SHP77 (cell line): ENCODE measurements at places on chromosomes 4 and X.
A peak's percentile ranks its signal among the peaks of the same experiment; 100 is the strongest.

DNA sequence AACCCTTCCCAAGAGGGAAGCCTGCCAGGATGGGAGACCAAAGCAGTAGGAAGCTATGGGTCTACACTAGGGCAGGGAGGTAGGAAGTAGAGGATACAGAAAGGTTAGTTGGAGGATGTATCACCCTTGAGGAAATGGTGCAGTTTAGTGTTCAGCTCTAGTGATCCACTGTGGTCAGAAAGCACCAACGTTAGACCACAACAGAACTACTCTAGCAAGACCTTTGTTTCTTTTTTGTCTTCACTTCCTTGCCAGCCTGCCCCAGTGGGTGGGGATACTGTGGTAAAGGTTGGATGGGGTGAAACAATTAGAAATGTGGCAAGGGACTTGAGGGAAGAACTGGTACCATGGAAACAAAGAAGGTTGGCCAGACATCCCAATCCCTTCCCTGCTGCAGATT is 83.3 kb downstream of the DDIT4L start:
- DNase-seq = no peak

DNA sequence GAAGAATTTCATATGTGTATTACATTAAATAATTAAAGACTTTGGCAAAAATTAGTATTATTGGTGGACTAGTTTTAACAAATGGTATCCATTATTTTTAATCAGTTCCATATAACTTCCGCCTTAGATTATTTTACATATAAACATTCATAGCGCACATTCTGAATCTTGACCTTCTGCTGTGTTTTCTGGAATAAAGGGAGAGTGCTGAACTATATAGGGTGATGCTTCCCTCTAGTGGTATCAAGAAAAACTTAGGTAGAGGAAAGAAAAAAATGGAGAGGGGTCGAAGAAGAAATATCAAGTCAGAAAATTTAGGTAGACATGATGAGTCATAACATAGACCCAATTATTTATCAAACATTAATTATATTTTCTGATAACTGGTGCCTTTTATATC is 155.6 kb upstream of the PACRGL start:
- DNase-seq = peak; percentile 15

DNA sequence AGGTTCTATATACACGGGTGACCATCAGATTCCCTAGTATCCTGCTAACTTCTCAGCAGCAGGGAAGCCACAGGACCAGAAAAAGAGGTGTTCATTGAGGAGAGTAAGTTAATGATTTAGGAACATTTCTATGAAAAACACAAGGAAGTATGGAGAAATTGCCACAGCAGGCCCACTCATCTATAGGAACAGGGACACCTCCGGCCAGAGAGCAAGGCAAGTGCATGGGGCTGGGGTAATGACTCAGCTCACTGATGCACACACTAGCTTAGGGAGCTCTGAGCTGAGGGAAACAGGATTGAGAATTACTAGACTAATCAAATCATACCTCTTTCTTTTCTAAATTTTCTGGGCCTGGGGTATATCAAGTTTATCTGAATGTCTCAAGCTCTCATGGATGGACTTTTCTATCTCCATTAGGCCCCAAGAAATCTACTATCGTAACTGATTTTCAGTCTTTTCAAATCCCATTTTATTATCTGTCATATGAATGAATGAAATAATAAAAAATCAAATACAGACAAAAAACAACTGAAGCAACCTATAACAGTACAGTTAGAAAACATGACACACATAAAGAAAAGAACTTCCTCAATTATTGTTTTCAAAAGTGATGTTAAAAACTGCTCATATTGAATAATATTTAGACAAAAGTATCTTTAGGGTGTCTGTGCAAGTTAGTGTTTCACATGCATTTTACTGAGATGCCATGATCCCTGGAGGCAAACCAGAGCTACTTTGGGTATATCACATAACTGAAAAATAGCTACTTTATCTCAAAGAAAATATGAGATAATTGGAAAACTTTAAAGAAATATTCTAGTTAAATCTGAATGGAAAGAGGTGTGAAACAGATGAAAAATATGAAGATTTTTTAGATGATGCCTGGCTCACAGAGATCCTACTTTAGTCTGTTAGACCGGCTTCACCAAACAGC is 89.8 kb downstream of the FBXO8 start:
- no peak for DNase-seq

DNA sequence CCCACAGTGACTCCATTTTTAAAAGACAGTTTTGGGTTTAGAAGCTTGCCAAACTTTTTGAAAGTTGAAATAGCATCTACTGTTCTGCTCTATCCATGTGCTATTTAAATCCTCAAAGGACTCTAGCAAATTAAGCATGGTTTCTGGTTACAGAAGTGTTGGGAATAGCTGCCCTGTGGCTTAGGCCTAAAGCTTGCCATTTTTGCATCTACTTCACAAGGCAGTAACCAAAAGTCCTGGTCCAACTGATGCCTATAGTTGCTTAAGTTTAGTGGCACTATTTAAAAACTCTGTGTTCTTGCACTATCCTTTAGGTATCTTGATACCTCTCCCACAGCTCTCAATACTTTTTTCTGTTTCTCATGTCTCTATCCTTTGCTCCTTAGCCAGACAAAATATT is 251.0 kb upstream of the GPC4 start:
- no peak for DNase-seq

- no peak for DNase-seq
Measured at GRCh38 chrX:137742846-137743245, 176.9 kb downstream of the ZIC3 start.

GRCh38 chr4:136495076-136495475 is 1037.2 kb downstream of the PCDH18 start:
- no peak for DNase-seq

- no peak for DNase-seq
Measured at GRCh38 chr4:156889616-156890594, 81.7 kb downstream of the PDGFC start.
